ENCODE measurements at places on chromosomes 11 and 22. TPM values are rescaled to one million over a fixed set of nuclear protein-coding genes. Genes with fewer than 3 reads are reported as not detected.

Gene WBP2NL
- 2.1 TPM for total RNA-seq

Gene KCNK7
- total RNA-seq: 3.5 TPM

Gene UNC93B1
- 89.8 TPM for total RNA-seq

Gene PGA5
- total RNA-seq: not detected

Gene NAT10
- 56.9 TPM for total RNA-seq

DNA sequence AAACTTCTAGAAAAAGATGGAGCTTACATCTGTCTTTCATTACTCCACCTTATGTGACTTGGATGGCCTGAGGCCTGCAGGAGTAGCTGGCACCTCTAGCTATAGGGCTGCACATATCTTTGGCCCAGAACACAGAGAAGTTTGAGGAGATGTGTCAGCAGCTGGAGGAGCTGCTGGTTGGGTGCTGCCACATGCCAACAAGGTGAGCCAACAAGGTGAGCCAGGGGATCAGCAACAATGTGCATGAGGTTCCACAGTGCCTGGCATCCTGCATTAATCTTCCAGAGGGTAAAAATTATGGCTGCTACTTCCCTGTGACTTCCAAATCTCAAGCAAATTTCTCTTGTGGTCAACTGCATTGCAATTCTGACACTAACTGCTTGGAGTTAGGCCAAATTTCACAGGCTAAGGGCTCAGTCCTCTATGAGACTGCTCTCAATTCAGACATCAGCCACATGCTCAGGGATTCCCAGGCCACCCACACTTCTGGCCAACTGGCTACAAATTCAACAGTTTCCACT lies 16.0 kb downstream of the RBM7 start:
- H3K4me1 ChIP-seq: no peaks in the 10 kb centered on the region
- no peaks in the 10 kb centered on the region for H3K36me3 ChIP-seq
- H3K27ac ChIP-seq: no peak overlapping the region
- H3K27me3 ChIP-seq: no peaks in the 10 kb centered on the region
- no peak for DNase-seq

DNA sequence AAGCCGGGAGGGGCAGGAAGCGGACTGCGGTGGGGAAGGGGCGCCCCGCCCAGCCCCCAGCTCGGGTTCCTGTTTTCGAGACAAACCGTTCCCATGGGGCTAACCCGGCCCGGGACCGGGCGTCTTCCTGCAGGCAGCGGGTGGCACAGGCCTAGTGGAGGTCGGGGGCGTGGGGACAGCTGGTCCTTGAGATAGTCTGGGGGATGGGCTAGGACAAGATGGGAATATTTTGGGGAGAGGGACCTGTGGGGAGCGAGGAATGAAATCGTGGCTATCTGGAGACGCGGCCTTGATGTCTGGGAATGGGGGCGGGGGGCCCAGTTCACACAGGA lies 1.2 kb upstream of the RASGRP2 start:
- no peaks in the 10 kb centered on the region for H3K36me3 ChIP-seq
- DNase-seq: peak; percentile 97
- no peaks in the 10 kb centered on the region for H3K27me3 ChIP-seq
- peak overlapping the region; percentile 87 for H3K27ac ChIP-seq
- H3K4me1 ChIP-seq: peaks cover 4% of the 10 kb centered on the region

- H3K27me3 ChIP-seq: no peaks in the 10 kb centered on the region
- no peaks in the 10 kb centered on the region for H3K36me3 ChIP-seq
- no peak overlapping the region for H3K27ac ChIP-seq
- no peak overlapping the region for H3K4me3 ChIP-seq
- H3K4me1 ChIP-seq: no peaks in the 10 kb centered on the region
- DNase-seq: peak; percentile 41
Observed at GRCh38 chr22:47124961-47125360, 362.5 kb downstream of the TBC1D22A start.

DNA sequence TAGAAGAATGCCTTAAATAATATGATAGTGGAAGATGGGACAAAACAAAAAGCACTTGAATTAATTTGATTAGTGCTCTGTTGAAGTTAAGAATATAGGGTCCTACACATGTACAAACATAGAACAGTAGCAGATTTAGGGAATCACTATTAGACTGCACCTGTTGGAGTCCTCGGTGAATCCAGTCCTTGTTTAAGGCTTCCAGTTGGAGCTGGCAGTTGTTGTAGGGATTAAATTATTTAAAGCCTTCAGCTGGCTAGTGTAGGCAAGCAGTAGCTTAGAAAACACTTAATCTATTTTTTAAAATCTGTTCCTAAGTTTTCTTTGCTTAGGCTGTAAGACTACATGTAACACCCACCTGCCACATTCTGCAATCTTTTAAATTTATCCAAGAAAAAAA lies 24.5 kb upstream of the CSTF3 start:
- DNase-seq: no peak
- H3K4me3 ChIP-seq: no peak overlapping the region
- H3K27ac ChIP-seq: no peak overlapping the region
- no peaks in the 10 kb centered on the region for H3K4me1 ChIP-seq
- no peaks in the 10 kb centered on the region for H3K27me3 ChIP-seq
- H3K36me3 ChIP-seq: no peaks in the 10 kb centered on the region

- no peak for DNase-seq
- H3K27ac ChIP-seq: no peak overlapping the region
- no peaks in the 10 kb centered on the region for H3K36me3 ChIP-seq
- no peaks in the 10 kb centered on the region for H3K27me3 ChIP-seq
Observed at GRCh38 chr22:27452922-27453321, 348.6 kb downstream of the MN1 start.

- peaks cover 11% of the 10 kb centered on the region for H3K4me1 ChIP-seq
- H3K36me3 ChIP-seq: no peaks in the 10 kb centered on the region
- H3K27ac ChIP-seq: no peak overlapping the region
- H3K4me3 ChIP-seq: peak overlapping the region; percentile 70
- no peak for DNase-seq
- peaks cover 21% of the 10 kb centered on the region for H3K27me3 ChIP-seq
Observed at GRCh38 chr22:19715188-19715930, 1.1 kb downstream of the SEPTIN5 start.

DNA sequence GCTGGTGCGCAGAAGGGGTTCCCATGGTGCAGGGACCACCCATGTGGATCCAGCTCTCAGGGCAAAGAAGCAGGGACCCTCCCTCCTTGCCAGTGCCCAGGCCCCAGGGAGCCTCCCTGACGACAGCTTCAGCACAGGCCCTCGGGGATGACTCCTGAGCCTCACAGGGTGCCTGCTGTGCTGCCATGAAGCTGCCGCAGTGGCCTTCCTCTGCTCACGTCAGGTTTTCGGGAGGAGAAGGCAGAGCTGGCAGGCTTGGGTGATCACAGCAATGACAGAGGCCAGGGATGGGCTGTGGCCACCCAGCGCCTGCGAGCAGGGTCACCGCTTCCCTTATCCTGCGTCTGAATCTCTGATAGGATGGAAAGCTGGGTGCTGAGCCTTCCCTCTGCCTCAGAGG lies 276.2 kb downstream of the BRD1 start:
- H3K27me3 ChIP-seq: no peaks in the 10 kb centered on the region
- no peak overlapping the region for H3K27ac ChIP-seq
- no peak overlapping the region for H3K4me3 ChIP-seq
- no peaks in the 10 kb centered on the region for H3K36me3 ChIP-seq
- peak; percentile 20 for DNase-seq

GRCh38 chr11:38315151-38315550 lies 1717.1 kb upstream of the RAG2 start:
- H3K27ac ChIP-seq: no peak overlapping the region
- H3K27me3 ChIP-seq: no peaks in the 10 kb centered on the region
- DNase-seq: no peak
- H3K4me3 ChIP-seq: no peak overlapping the region

DNA sequence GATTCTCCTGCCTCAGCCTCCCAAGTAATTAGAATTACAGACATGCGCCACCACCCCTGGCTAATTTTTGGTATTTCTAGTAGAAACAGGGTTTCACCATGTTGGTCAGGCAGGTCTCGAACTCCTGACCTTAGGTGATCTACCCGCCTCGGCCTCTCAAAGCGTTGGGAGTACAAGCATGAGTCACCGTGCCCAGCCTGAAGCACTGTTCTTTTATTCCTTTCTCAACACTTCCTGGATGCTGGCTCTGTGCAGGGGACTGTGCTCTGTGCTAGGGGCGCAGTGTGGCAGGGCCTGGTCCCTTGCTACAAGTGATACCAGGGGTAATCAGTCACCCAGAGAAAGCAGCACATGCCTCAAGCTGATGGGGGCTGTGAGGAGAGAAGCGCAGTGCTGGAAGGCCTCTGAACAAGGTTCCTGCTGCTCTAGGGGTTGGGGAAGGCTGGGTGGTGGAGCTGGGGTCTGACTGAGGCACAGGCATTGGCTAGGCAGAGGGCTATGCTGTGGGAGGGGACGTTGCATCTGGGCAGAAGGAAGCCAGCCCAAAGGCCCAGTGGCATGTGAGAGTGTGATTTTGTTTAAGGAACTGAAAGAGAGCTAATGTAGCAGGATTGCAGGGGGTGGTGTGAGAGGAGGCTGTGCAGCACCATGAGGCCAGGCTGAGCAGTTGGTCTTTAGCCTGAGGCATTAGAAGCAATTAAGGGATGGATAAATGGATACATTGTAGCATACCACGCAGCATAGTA lies 42.5 kb downstream of the CABIN1 start:
- no peaks in the 10 kb centered on the region for H3K27me3 ChIP-seq
- H3K36me3 ChIP-seq: peaks cover 83% of the 10 kb centered on the region
- H3K27ac ChIP-seq: no peak overlapping the region
- no peaks in the 10 kb centered on the region for H3K4me1 ChIP-seq
- no peak for DNase-seq

- H3K27me3 ChIP-seq: no peaks in the 10 kb centered on the region
- no peak overlapping the region for H3K27ac ChIP-seq
Observed at GRCh38 chr11:46537537-46538295, 56.1 kb downstream of the AMBRA1 start.

DNA sequence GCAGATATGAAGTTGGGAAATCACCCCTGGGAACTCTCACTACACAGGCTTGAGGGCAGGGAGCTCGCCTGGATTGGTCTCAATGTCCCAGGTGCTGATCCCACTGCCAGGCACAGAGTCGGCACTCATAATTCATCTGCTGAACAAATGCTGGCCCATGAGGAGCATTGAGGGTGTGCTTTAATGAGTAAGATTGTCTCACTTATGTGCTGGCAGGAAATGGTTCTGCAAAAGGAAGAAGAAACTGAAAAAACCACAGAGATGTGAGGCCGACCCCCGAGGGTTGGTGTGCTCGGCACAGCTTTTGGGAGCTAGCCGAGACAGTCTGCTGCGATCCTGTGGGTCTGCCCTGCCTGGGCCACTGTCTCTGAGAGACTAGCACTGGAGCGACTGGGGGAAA lies 9.4 kb downstream of the PLAAT2 start:
- no peak overlapping the region for H3K4me3 ChIP-seq
- H3K27ac ChIP-seq: peak overlapping the region; percentile 60
- H3K27me3 ChIP-seq: no peaks in the 10 kb centered on the region
- no peaks in the 10 kb centered on the region for H3K36me3 ChIP-seq

- H3K27me3 ChIP-seq: no peaks in the 10 kb centered on the region
- DNase-seq: peak; percentile 39
Observed at GRCh38 chr11:218815-219593, 11.5 kb downstream of the RIC8A start.

DNA sequence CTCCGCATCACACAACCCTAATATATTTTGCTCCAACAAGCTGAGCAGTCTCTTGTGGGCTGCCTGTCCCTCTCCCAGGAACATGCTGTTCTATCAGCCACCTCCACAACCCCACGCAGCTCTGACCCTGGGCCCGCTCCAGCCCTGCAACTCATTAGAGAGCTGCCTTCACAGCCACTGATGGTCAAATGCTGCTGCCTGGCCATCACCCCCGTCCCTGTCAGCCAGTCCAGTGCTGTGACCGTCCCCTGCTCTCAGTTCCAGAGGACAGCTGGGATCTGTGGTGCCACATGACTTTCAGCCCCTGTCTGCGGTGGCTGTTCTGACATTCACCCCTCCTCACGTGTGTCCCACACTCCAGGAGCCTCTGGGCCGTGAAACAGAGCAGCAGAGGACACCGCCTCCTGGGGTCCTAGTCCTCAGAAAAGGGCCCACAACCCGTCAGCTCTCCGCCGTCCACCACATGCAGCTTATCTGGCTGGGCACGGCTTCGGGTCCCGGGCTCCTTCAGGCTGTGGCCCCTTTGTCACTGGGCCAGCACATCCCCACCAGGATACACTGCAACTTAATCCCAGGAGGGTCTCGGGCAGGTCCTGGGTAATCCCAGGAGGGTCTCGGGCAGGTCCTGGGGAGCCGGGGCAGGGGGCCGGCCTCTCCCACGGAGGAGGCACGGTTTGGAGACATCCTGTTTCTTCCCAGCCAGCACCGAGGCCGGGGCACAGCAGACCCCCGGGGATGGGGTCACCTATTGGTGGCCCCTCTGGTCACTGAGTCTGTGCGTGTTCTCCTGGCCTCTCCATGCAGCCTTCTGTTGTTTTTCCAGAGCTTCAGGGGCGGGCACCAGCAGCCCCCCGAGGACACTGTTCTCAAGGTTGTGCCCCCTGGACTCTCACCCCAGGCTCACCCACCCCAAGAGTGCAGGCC lies 15.1 kb downstream of the CRELD2 start:
- H3K4me3 ChIP-seq: no peak overlapping the region
- DNase-seq: no peak
- no peaks in the 10 kb centered on the region for H3K36me3 ChIP-seq
- peaks cover 75% of the 10 kb centered on the region for H3K4me1 ChIP-seq
- no peaks in the 10 kb centered on the region for H3K27me3 ChIP-seq

GRCh38 chr11:132318421-132319157 lies 948.2 kb downstream of the NTM start:
- DNase-seq: no peak
- no peaks in the 10 kb centered on the region for H3K27me3 ChIP-seq
- H3K27ac ChIP-seq: no peak overlapping the region
- H3K4me1 ChIP-seq: no peaks in the 10 kb centered on the region

GRCh38 chr11:111573821-111574249 lies 28.4 kb upstream of the SIK2 start:
- H3K27me3 ChIP-seq: no peaks in the 10 kb centered on the region
- DNase-seq: no peak
- no peaks in the 10 kb centered on the region for H3K36me3 ChIP-seq
- peak overlapping the region; percentile 14 for H3K27ac ChIP-seq
- peaks cover 7% of the 10 kb centered on the region for H3K4me1 ChIP-seq

DNA sequence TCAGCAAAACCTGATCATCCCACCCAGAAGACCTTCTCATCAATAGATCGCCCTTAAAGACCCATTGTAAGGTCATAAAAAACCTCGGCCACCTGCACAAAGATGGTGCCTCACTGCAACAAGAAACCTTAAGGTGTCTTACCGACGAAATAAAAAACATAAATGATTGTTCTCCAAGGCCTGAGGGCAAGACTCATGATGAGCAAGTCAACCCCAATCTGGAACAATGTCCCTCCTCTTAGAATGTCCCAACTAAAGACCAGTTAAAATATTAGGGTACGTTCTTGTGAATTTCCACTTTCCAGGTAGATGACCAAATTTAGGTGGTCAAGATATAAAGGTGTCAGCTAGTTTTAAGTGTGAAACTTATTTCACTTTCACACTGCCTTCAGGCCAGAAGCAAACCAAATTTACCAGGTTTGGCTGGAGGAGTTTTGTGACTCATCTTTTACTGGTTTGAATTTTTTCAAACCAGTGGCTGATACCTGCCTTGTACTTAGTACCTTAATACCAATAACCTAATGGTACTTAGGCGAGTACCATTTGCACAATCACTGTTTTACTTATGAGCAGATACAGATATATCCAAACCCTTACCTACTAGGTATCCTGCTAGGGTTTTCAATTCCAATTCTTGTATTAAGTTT lies 14.9 kb downstream of the KDELR3 start:
- H3K36me3 ChIP-seq: no peaks in the 10 kb centered on the region
- DNase-seq: no peak
- no peak overlapping the region for H3K27ac ChIP-seq

GRCh38 chr11:47468598-47469214 lies 19.8 kb upstream of the RAPSN start:
- peaks cover 39% of the 10 kb centered on the region for H3K4me1 ChIP-seq
- no peaks in the 10 kb centered on the region for H3K36me3 ChIP-seq
- DNase-seq: no peak
- no peak overlapping the region for H3K4me3 ChIP-seq
- H3K27ac ChIP-seq: no peak overlapping the region
